ENCODE measurements at places on chromosomes 3 and 15.
A peak's percentile ranks its signal among the peaks of the same experiment; 100 is the strongest.

DNA sequence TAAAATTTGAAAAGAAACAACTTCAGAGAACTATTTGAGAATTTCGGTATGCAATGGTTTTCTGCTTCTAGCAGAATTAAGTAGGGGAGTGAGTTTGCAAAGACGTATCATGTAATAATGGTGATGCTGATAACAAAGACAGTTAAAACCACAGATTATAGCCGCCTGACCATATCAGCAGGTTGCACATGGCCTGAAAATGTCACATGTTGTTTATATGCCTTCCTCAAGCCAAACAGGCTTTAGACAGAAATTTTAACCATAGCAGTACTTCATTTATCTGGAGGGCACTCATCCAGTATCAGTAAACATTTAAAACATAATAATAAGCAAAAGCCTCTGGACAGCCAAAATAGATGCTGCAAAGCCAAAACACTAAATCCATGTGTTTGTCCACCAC, 131.7 kb downstream of the RYR3 start:
- DNase-seq = no peak

DNA sequence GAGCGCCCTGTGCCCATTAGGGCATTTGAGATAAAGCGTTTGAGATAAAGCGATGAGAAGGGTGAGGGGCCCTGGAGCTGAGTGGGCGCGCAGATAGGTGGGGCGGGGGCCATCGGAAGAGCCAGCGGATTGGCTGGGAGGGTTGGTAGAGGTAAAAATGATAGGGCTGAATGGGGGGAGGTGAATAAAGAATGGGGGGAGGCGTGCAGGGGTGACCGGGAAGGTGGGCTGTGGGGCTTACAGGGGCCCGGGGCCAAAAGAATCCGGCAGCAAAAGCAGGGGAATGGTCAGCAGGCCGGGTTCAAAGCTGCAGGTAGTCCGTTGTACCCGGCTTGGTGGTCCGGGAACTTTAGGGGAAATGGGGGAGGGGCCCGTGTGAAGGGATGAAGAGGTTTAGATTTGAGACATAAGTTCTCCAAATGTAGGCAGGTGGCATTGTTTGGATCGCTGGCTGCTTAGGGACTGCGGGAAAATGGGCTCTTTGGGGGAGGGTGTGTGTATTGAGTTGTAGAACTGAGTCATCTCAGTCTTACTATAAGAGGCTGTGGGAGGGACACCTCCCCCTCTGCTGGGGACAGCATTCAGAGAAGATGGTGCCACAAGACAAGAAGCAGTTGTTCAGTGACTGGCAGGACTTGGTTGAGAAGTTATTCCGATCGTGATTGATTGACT, 610 bp downstream of the ARID3B start:
- DNase-seq = peak; percentile 83

GRCh38 chr3:184155644-184156521, 706 bp downstream of the DVL3 start:
- DNase-seq = peak; percentile 58

- no peak for DNase-seq
Observed at GRCh38 chr15:49379996-49380395, 43.0 kb upstream of the FGF7 start.

GRCh38 chr15:99211926-99212325, 37.5 kb downstream of the TTC23 start:
- DNase-seq = no peak

DNA sequence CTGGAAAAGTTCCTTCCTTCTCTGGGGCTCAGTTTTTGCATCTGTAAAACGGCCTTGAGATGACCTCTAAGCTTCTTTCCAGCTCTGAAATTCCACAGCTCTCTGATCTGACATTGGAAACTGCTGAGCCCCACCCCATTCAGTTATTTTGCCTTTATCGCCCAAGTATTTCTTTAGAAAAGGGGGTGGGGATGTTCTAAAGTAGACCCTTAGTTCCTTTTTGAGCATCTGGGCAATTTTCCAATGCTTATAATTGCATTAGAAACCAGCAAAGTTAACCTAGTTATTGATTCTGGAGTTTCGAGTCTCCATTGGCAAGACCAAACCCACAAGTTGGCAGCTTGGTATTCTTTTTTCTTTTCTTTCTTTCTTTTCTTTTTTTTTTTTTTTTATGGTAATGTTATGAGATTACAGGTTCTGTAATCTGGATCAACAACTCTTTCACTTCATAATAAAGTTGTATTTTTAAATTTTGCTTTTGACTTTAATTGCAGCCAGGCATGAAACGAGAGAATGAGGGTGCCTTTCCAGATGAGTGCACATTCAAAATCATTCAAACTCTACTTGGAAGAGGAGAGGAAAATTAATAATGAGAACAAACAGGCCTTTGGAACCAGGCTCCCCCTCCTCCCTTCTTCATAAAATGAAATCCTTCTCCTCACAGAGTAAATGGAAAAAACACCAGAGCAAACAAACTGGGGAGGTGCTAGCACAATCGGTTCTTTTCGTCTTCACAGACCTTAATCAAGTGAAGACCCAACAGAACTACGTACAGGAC, 76.8 kb upstream of the LRIG1 start:
- no peak for DNase-seq

- DNase-seq = no peak
Observed at GRCh38 chr3:42503957-42504333, 1.5 kb downstream of the VIPR1 start.

DNA sequence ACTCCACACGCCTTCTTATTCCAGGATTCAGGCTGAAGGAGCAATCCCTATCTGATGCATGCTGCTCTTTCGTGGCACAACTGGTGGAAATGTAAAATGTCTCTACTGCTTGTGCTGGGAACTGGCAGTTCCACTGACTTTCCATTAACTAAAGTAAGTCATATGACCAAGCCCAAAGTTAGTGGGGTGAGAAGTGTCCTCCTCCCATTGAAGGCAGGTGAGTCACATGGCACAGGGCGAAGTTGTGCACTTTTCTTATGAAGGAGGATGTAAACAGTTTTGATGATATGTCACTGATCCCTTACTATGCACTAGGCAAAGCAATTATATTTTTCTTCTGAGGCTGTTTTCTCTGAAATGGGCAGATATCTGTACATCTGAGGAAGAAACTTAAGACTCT, 51.6 kb downstream of the SLC7A14 start:
- no peak for DNase-seq

GRCh38 chr3:184259396-184259877, 1.9 kb downstream of the CAMK2N2 start:
- no peak for DNase-seq

GRCh38 chr15:65790694-65791334, 1.3 kb downstream of the DENND4A start:
- peak; percentile 42 for DNase-seq

GRCh38 chr15:65722191-65722590, 69.9 kb downstream of the DENND4A start:
- no peak for DNase-seq

DNA sequence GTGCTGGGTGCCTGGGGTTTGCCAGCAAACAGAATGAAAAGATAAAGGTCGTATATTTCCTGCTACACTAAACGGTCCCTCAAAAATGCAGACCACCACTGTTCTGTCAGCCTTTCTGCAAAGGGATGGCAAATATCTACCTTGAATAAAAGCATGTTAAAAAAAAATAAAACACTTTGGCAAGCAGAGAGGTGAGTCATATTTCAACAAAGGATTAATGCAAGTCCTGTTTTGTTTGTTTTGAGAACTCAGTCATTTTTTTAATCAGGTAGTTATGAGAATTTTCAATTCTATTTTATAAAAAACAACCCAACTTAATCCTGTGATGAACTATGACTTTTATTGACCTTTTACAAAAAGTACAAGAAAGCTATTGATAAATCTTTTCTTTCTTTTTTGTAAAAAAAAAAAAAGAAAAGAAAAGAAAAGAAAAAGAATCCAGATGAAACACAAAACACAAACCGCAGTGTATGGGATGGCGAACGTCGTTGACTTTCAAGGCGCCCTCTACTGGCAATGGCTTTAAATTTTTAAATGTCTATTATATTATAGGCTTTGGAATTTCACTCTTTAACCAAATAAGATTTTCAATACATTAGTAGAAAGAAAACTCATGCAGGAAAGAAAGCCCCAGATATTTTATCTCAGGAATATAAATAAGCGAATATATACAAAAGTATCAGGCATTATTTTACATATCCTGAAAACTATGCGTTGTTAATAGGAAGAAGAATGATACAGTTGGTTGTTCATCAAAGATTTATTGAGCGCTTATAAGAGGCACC, 87.8 kb downstream of the NCEH1 start:
- peak; percentile 62 for DNase-seq

GRCh38 chr3:64861684-64862083, 173.9 kb upstream of the ADAMTS9 start:
- DNase-seq = no peak

- DNase-seq = no peak
Observed at GRCh38 chr3:156332304-156332703, 211.9 kb downstream of the KCNAB1 start.

- peak; percentile 26 for DNase-seq
Observed at GRCh38 chr3:148309390-148310035, 388.2 kb upstream of the AGTR1 start.
